ENCODE measurements at places on chromosomes 1 and 21.

DNA sequence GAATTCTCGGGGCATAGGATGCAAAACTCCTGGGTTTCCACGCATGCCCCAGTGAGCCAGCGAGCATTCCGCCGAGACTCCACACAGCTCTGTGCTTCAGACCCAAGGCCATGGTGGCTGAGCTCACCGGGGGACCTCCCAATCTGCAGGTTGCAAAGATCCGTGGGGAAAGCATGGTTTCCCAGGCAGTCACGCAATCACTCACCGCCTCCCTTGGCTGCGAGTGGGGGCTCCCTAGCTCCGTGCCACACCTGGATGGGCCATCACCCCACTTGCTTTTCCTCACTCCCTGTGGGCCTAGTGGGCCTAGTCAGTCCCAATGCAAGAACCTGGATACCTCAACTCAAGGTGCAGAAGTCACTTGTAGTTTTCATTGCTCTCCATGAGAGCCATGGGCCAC is 37.0 kb upstream of the SAMD11 start:
- no peak for DNase-seq

GRCh38 chr1:184753117-184753516 is 1.5 kb downstream of the EDEM3 start:
- DNase-seq = peak; percentile 43

- no peak for DNase-seq
These were observed 218.8 kb downstream of the LMX1A start for GRCh38 chr1:165137551-165138316.

GRCh38 chr1:228735871-228736586 is 750 bp downstream of the RHOU start:
- peak; percentile 67 for DNase-seq
